Activated naive CD4-positive, alpha-beta T cell treated with anti-CD3 and anti-CD28 coated beads, Interleukin-2, amount 50 U/mL, for 72 hours (primary cell): ENCODE measurements at places on chromosomes 1 and 21. TPM values are rescaled to one million over a fixed set of nuclear protein-coding genes. Genes with fewer than 3 reads are reported as not detected.

- no peak for DNase-seq
Measured at GRCh38 chr1:237788069-237788468, 102.7 kb downstream of the ZP4 start.

DNA sequence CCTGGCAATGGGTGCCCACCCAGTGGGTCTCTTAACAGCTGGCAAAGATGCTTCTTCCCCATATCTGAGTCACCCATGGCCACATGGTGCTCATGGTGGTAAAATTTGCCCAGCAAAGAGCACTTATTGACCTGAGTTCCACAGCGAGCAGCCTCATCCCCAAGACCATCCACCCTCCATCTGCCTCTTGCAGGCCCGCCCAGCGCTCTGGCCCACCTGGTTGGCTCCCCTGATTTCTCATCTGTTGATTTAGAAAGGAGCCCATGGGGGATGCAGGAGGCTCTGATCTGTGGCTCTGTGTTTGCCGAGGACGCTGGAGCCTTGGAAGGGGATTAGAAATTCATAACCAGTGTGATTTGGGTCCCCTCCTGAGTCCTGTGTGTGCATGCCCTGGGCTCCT lies 657.5 kb downstream of the PTPRU start:
- no peak for DNase-seq

DNA sequence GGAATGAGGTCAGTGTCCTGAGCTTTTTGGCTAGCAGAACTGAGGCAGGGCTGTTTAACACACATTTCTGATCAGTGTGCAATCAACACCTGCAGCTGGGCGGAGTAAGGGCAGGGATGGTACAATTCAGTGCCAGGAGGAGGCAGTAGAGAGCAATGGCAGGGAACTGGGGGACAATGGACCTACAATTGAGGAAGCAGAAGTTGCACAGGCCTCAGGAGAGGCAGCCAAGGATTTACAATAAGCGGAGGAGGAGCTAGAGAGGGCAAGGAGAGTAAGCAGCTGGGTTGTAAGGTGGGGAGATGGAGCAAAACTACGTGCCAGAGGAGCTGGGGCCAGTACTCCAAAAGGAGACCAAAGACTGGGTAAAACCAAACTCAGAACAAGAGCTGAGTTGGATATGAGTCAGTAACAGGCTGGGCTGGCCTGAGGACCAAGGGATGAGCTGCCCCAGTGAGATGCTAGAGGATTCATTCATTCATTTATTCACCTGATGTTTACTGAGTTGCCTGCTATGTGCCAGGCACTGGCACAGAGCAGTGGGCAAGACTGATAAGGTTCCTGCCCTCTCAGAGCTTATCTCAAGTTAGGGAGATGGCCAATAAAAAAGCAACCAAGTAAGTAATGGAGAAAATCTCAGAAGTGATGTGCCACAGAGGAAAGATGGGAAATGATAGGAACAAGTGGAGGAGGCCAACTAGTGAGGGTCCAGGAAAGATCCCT lies 10.4 kb upstream of the GALE start:
- no peak for DNase-seq

- no peak for DNase-seq
Measured at GRCh38 chr1:9294405-9294773, 1.7 kb downstream of the SPSB1 start.

GRCh38 chr1:214248311-214249085 lies 32.5 kb upstream of the SMYD2 start:
- no peak for DNase-seq

GRCh38 chr1:15070145-15070748 lies 83.3 kb upstream of the TMEM51 start:
- no peak for DNase-seq

GRCh38 chr1:156813750-156814570 lies 2.7 kb downstream of the SH2D2A start:
- peak; percentile 68 for DNase-seq

DNA sequence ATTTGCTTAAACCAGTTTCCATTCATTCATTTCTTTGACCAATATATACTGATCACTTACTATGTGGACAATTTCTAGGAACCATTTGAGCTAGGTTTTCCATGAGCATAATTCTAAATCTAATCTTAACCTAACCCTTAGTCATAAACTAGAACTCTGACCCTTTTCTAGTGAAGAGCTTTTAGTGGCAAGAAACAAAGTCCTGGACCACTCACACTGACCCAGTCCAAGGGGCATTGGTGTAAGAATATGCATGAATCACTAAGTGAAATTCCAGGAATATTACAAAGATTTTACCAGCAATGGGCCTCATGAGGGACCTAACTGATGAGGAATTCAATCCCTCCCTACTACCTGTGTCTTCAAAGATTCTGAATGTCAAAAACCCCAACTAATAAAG lies 40.6 kb upstream of the SLC2A1 start:
- no peak for DNase-seq

GRCh38 chr1:183394435-183394834 lies 23.7 kb downstream of the NMNAT2 start:
- DNase-seq = no peak

DNA sequence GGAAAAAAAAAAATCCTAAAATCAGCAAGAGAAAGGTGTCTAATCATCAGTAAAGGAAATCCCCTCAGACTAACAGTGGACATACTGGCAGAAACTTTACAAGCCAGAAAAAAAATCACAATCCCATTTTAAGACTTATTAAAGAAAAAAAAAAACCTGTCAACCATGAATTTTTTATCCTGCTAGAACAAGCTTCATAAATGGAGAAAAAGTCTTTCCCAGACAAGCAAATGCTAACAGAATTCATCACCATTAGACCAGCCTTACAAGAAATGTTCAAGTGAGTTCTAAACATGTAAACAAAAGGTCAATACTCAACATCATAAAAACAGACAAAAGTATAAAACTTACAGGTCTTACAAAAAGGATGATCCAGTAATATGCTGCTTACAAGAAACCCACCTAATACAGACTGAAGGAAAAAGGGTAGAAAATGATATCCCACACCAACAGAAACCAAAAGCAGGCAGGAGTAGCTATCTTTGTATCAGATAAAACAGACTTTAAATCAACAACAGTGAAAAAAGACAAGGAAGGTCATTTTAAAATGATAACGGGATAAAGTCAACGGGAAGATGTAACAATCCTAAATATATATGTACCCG lies 129.6 kb downstream of the EVI5 start:
- no peak for DNase-seq

DNA sequence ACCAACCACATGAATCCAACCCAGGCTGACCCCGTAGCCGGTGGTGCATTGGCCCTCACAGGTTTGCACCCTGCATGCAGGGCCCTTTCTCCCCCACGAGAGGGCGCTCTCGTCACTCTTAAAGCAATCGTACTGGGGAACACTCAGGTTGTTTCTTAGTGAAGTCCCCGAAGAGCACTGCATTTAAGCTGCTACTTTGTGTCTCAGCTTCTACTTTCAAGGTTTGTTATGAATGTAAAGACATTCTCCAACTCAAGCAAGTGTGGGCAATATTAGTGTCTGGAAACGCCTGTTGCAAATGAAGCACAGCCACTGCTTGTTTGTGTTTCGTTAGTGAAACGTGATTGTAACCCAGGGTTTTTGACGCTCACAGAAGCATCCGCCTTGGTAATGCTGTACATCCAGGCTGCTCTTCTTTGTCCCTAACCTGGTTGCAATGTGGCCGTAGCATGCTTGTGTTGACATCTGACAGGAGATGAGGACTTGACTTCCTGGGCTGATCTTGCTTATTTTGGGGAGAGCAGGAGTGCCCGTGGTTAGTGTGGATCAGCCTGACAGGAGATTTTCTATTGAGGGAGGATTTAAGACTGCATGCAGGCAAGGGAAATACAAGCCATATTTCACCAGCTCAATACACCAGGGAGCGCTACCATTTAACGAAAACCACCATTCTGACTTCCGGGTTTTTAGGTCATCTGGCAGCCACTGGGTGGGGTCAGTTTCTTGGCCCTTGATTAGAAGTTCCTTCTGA lies 79.8 kb downstream of the ST6GALNAC3 start:
- DNase-seq = peak; percentile 86

- peak; percentile 46 for DNase-seq
Measured at GRCh38 chr1:117061986-117062415, 1.9 kb downstream of the TTF2 start.

DNA sequence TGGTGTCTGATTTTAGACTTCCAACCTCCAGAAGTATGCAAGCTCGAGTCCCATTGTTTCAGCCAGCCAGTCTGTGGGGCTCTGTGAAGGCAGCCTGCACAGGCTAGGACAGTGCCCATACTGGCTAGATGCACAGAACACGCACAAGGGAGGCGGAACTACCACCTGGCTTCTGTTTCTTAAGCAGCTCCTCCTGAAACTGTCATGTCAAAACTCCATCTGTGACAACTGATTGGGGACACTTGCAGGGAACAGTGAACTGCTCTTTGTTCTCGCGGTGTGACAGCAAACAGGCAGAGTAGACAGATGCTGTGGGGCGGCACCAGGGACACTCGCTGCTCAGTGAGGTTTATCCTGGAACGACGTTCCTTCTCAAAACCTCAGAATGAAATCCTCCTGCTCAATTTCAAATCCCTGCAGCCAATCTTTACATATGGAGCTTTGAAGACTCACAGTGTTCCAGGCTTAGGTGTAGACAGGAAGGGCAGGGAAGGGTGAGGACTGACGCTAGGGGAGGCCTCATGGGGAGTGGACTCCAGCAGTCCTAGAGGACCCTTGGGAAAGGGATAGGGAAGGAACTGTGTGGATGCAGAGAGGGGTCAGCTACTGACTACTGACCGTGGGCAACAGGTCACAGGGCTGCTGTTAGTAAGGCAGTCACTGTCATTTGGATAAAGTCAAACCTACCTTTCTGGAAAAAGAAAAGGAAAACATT lies 73.8 kb downstream of the ERG start:
- DNase-seq = no peak

DNA sequence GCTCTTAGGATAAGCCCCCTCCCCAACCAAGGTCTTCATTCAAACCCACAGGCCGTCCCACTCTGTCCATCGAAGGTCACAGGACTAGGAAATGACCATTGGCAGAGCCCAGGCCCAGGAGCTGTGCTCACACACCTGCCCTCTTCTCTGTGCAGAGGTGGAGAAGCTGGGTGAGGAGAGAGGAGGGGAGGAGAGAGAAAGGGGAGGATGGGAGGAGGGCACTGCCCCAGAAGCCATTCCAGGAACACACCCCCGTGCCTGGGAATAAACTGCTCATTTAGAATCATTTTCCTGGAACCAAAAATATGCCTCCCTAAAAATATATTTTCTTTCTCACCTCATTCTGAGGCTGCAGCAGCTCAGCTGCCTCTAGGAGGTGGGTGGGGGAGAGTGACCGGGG lies 6.4 kb upstream of the SDC3 start:
- DNase-seq = no peak

- no peak for DNase-seq
Measured at GRCh38 chr1:53521924-53522552, 62.8 kb downstream of the DMRTB1 start.

- DNase-seq = no peak
Measured at GRCh38 chr1:31637915-31638673, 6.6 kb downstream of the PEF1 start.

DNA sequence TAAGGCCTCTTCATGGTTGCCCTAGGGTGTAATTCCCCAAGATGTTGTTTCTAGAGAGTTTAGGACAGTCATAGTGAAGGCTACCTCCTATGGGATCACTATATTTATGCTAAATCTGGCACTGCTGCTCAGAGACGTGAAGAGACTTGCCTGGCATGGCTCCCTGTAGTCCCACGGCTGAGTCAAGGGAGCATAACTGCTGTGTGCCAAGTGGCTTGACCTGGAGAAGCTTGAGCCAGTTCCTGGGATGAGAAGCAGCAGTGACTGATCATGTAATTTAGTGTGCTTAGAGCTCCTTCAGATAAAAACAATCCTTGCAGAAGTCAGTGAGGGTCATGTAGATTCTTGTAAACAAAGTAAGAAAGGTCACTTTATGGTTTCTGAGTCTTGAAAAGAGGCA lies 68.9 kb upstream of the TSPAN2 start:
- no peak for DNase-seq

RCOR3 gene
- total RNA-seq = 42.9 TPM

FCRL6 gene
- not detected for total RNA-seq

EDARADD gene
- 0.60 TPM for total RNA-seq

RHEX gene
- total RNA-seq = not detected

TNFRSF9 gene
- total RNA-seq = 66.8 TPM

RNF223 gene
- not detected for total RNA-seq

FTCD gene
- total RNA-seq = 0.21 TPM
